ENCODE measurements at places on chromosomes 3 and 15.

- DNase-seq, result no peak
These were observed 245.7 kb downstream of the ADAMTSL3 start for GRCh38 chr15:83899670-83900069.

GRCh38 chr3:183252118-183252782 lies 803 bp upstream of the B3GNT5 start:
- DNase-seq, result no peak

GRCh38 chr3:40988468-40988867 lies 210.8 kb upstream of the CTNNB1 start:
- DNase-seq, result no peak

GRCh38 chr3:188439080-188439479 lies 285.1 kb downstream of the LPP start:
- DNase-seq, result no peak

DNA sequence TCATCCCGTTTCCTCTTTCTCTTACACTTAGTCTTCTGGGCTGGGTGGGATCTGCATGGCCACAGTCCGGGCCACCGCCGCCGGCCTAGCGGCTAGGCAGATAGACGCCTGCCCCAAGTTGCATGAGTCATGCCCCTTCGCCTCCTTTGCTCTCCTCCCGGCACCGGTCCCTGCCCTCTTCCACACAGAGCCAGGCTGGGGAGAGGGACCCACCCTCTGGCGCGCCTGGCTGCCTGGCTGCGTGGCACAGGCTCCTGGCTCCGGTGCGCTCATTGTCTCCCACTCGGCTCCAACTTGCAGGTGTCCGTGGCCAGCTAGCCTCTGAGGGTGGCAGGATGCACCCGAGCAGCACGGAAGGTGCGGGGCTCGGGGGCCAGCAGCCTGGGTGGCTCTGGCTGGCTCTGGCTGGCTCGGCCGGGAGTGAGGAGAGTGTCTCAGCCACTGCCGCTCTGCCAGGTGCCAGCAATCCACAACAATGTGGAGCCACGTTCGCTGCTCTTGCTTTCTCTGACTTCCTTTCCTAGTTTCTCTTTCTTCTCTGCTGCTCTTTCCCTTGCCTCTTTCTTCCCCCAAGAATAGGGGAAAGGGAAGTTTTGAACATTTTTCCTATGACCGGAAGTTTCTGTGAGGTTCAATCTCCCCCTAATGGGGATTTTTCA lies 22.4 kb upstream of the MTHFS start:
- no peak for DNase-seq

DNA sequence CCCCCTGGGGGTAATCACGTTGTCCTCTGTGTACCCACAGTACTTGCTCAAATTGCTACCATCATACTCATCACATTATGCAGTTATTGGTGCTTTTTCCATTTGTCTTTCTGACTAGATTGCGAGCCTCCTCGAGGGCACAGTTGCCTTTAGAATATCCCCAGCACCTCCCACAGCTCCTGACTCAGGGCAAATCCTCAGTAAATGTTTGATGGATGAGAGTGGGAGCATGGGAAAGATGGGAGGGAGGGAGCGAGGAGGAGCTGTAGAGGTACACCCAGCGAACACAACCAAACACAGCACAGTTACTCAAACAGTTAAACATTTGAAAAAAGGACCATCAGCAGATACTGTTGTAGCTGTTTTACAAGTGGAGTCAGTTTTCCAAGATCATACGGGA lies 27.9 kb downstream of the SIDT1 start:
- no peak for DNase-seq

Measured in stimulated activated CD8-positive, alpha-beta memory T cell treated with anti-CD3 and anti-CD28 coated beads, Interleukin-7, amount 100 ng/mL, for 1 hour (primary cell).